WTC11 (cell line): ENCODE measurements at places on chromosomes 16 and 17.

DNA sequence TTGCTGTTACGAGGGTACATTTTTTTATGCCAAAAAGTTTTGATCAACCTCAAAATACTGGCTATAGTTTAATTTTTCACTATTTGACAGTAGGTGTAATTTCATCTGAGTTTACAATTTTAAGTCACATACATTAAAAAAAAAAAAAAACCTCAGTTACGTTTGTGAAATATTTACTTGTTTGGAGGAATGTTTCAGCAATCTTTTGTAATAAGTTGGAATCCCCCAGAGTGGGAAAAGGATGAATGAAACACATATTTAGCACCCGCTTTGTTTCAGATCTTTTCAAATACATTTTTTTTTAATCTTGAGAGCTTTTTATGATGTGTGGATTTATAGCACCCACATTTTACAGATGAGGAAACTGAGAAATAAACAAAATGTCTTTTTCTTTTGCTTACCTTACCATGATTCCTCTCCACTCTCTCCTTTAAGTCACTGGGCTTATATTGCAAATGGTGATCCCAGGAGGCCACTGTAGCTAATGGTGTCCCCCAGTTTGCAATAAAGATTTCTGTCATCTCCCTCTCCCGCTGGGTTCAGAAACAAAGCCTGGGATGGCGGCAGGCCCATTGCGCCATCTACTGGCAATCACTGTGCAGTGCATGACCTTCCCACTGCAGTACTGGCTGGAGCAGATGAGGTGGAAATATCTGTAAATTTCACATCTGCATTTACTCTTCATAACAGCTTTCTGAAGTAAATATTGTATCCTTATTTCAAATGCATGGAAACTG is 27.7 kb downstream of the TBC1D3B start:
- DNase-seq: peak; percentile 66

- peak; percentile 37 for DNase-seq
Observed at GRCh38 chr16:54290833-54291655, 4.5 kb upstream of the IRX3 start.

DNA sequence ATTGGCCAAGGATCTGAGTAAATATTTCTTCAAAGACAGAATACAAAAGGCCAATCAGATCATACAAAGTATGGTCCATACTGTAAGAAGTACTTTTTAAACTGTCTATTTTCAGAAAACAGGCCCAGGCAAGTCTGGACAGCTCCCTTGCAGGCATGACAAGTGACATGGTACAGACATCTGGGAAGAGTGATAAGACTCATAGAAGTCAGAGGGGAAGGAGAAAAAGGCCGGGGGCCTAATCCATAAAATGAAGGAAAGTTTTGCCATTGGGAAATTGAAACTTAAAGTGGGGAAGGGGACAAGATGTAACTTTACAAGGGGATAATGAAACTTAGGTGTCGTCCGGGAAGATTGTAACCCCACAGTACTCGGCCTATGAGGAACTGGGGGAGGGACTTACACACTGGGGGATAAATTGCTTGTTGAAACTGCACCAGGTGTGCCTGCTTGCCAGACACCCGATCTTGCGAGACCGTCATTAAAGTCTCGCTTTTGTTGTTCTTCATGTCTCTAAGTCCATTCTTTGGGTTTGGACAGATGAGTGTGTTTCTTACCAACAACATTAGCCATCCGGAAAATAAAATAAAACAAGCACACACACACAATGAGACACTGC is 684.0 kb downstream of the CDH11 start:
- no peak for DNase-seq

DNA sequence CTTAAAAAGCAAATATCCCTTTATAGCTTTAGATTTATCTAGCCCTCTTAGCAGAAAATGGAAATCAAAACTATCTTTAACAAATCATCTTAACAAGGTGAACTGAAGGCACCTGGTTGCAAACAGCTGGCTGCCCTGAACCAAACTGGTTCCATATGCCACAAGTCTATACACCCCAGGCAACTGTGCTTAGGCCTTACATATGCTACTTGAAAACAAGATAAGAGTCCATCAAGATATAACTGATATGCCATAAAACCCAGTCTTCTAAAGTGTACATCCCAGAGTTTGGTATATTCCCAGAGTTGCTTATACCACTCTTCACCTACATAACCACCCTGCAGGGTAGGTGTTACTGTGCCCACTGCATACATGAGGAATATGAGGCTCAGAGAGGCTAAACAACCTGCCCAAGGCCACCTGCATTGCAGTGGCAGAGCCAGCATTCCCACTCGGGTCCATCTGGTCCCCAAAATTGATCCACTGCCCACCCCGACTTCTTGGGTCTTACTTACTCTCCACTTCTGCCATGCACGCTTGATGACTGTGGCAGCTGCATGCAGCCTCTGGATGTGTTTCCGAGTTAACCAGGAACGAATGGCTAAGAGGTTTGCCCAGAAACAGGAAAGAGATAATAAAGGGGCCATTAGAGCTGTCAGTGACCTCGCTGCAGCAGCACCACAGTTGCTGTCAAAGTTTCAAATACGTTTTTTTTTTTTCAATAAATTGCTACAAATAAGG is 12.2 kb downstream of the ZNHIT3 start:
- no peak for DNase-seq

- DNase-seq: no peak
Observed at GRCh38 chr17:58233543-58233942, 4.8 kb upstream of the LPO start.
